ENCODE measurements at places on chromosomes 1 and 21.

DNA sequence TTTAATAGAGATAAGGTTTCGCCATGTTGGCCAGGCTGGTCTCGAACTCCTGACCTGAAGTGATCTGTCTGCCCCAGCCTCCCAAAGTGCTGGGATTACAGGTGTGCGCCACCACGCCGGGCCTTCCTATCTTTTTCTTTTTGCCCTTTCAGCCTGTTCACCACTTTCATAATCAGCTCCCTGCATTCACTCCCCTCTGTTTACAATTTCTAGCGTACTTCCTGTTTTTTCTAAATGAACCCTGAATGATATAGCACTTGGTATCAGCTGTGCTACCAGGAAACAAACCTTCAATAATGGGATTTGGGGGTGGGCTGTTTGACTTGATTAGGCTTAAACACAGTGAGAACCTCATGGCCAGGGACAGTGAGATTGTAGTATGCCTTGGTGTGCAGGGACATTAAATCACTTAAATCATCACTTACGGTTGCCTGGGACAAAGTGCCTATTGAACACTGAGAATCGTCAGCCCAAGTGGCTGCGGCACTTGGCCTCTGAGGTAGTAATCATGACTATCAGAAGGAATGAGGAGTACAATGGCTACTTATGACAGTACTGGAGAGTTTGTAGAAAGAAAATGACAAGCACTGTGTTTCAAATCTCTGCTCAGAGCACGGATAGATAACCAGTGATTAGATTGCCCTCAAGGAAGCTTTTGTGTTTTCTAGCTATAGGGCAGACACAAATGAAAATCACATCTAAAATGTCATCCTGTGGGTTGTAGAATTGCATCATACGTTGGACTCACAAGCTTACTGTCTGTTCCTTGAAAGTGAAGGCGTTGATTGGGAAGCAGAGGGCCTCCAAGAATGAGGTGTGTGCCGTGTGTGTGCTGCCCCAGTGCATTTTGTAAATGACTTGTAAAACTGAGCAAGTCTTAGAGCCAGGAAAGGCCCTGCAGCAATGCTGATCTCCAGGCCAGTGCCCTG lies 661.8 kb downstream of the MATN1 start:
- no peak for DNase-seq

DNA sequence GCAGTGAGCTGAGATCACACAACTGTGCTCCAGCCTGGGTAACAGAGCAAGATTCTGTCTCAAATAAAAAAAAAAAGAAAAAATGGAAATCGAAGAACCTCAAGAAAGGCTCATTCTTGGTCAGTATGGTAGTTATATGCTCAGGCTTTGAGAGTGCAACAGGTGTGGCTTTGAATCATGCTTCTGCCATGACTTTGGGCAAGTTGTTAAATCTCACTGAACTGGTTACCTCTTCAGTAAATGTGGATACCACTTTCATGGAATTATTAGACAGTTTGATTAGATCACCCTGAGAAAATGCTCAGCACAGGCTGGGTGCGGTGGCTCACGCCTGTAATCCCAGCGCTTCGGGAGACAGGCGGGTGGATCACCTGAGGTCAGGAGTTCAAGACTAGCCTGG lies 12.8 kb downstream of the TRNAU1AP start:
- no peak for DNase-seq

- DNase-seq, result no peak
Measured at GRCh38 chr1:45669379-45669778, 17.0 kb downstream of the GPBP1L1 start.

- DNase-seq, result no peak
Measured at GRCh38 chr1:10399444-10399941, 629 bp downstream of the PGD start.

GRCh38 chr1:111249960-111250359 lies 22.4 kb downstream of the CHI3L2 start:
- DNase-seq, result no peak

DNA sequence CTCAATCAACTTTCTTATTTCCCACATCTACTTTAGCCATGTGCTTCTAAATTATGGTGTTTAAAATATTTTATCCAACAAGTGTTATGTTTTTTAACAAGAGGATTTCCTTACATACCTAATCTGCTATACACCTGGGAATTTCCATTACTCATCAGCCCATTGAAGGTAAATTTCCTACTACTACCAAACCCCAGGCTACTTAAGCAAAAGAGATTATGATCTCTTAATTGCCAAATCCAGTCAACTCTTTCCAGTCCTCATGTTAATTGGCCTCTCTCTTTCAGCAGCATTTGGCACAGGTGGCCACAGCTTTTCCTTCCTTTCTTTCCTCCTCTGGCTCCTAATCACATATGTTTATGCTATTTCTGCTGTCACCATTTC lies 5.1 kb upstream of the C1orf162 start:
- DNase-seq, result no peak

- no peak for DNase-seq
Measured at GRCh38 chr21:39444421-39445180, 977 bp downstream of the LCA5L start.

DNA sequence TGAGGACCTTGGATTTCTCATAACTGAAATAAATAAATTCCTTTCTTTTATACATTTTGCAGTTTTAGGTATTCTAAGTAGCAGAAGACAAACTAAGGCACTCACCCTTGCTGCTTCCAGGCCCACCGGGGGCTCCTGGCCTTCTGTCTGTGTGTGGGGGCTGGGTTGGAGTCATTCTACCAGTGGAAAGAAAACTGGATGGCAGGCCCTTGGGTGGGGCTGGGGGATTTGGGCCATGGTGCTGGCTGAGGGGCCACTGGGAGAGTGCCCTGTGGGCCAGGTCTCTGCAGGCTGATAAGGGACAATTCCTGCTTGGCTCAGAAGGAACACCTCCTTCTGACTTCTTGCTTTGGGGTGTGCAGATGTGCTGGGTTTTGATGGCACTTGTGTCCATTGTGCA lies 54.0 kb upstream of the CSF3R start:
- DNase-seq, result no peak

DNA sequence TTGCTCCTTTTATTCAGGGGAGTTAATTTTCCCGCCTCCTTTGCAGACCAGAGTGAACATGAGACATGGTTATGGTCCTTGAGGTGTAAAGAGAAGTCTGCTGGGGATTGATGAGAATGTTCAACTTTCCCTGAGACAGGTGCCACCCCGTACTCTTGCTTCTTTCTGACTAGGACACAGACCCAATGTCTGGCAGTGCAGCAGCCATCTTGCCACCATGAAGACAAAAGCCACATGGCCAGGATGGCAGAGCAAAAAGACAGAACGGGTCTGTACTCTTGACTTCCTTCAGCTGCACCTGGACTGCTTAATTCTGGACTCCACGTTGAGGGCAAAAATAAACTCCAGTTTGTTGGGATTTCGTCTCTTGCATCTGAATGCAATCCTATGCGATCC lies 54.1 kb downstream of the KLHDC7A start:
- no peak for DNase-seq
